ENCODE measurements at places on chromosomes 3 and 15.

DNA sequence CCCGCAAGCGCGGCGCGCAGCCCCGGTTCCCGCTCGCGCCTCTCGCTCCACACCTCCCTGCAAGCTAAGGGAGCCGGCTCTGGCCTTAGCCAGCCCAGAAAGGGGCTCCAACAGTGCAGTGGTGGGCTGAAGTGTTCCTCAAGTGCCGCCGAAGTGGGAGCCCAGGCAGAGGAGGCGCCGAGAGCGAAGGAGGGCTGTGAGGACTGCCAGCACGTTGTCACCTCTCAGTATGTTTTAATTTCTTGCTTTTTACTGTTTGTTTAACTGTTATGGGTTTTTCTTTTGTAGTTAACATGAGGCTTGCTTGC lies 1525.7 kb downstream of the SI start:
- no peak for DNase-seq

DNA sequence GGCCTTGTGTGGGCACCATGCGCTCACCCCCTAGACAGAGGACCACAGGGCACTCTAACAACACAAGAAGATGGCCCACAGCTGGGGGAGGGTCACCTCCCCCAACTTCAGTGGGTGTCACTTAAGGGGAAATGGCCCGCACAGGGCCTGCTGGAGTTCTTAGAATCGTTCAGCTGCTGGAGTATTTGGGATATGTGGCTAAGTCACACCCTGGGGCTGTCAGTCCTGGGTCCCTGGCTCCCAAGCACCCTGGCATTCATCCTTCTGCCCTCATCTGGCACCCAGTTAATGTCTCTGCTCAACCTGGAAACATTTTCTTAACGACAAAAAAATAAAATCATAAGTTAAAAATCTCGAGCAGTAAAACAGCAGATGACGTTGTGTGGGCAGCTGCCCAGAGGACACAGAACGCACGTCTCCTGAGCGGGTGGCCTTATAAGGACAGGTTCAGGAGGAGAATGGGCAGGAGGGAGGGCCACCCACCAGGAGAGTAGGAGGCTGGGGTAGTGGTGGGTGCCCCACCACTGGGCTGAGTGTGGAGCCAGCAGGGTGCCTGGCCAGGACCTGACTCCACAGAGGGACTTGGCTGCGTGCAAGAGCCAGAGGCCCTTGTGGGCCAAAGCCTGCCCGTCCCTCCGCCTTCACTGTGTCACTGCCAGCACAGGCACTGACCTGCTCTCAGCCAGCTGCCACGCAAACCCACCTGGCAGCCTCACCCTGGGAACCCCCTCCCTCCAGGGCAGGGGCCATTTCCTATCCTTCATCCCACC lies 11.5 kb downstream of the KBTBD13 start:
- peak; percentile 24 for DNase-seq

GRCh38 chr3:70000563-70001081 lies 1.1 kb downstream of the SAMMSON start:
- DNase-seq: no peak

DNA sequence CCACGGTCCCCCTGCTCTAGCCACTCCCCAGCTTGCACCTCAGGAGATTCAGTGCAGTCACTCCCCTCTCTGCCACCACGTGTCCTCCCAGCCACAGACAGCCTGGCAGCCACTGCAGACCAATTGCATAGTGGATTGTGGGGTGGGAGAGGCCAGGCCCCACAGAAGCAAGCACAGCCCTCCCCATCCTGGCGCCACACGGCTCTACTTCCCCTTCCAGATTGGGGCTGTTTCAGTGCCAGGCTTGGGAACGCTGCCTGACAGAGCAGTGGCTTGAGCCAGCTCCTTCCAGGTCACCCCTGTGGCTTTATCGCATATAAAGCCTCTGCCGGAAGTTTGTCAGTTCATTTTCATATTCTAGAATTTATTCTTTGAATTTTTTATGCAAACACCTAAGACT lies 90.7 kb downstream of the TMEM266 start:
- peak; percentile 70 for DNase-seq

DNA sequence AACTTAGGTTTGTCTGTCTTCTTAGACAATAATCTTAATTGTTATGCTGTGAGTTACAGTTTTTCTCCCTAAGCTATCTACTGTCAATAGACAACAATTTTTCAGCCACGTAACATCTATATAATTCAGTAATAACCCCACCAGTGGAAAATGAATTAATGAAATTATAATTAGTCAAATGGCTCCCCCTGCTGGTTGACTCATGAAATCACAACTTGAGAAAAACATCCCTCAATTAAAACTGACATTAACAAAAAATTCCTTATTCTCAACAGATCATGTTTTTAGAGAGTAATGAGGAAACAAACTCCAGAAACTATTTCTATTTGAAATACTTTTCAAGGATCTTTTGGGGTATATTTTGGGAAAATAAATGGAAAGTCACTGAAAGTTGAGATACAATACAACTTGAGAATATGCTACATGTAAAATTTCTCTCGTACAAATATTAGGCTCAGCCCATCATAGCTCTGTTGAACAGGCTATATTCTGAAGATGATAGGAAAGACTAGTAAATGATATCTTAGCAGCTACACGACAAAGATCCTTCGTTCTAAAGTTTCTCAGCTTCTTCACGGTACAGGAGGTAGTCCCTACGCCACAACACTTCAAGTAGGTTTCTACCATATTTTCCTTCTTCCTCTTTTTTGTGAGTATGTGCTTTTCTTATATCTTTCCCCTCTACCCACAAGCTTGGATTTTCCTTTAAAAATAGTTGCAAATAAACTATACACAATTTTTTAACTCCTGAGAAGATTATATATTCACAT lies 20.7 kb downstream of the PPP1R2 start:
- DNase-seq: peak; percentile 43

- DNase-seq: no peak
Observed at GRCh38 chr3:141115789-141116541, 64.8 kb downstream of the SPSB4 start.

GRCh38 chr3:149512073-149512782 lies 37.7 kb downstream of the TM4SF4 start:
- peak; percentile 76 for DNase-seq

- DNase-seq: peak; percentile 51
Observed at GRCh38 chr3:158105710-158106253, 438 bp downstream of the SHOX2 start.

- no peak for DNase-seq
Observed at GRCh38 chr15:59060348-59060747, 44.6 kb upstream of the CCNB2 start.

- DNase-seq: no peak
Observed at GRCh38 chr3:171777596-171777995, 32.7 kb downstream of the PLD1 start.

GRCh38 chr15:100125401-100126191 lies 216.2 kb downstream of the ADAMTS17 start:
- DNase-seq: no peak

DNA sequence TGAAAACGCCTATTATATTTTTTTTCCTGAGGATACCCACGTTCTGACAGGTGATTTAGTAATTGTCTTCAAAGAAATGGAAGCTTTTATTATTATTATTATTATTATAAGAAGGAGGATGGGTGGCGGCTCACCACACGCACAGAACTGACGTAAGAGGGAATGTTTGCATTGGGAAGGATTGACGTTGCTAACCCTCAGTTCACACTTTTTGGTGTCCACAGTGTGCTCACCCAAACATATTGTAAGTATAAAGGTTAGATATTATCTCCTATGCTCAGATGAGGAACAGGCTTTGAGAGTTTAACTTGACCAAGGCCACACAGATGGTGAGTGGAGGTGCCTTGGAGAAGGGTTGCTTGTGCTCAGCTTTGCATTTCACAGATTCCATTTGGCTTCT lies 533.5 kb upstream of the TBL1XR1 start:
- DNase-seq: no peak

- DNase-seq: no peak
Observed at GRCh38 chr15:39788108-39788507, 5.5 kb upstream of the FSIP1 start.

DNA sequence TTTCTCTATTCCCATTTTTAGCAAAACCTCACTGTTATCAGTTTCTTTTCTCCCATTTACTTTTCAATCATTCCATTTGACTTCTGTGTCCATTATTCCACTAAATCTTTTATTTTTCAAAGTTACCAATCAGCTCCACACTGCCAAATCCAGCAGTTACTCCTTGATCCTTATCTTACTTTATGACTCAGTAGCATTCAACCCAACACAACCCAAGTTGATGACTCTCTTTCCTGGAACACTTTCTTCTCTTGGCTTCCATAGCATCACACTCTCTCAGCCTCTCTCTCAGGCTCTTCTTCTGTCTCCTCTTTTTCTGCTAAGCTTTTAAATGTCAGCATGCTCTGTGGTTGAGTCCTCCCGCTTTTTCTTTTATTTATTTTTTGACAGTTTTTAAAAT lies 36.3 kb downstream of the RASGRP1 start:
- no peak for DNase-seq

DNA sequence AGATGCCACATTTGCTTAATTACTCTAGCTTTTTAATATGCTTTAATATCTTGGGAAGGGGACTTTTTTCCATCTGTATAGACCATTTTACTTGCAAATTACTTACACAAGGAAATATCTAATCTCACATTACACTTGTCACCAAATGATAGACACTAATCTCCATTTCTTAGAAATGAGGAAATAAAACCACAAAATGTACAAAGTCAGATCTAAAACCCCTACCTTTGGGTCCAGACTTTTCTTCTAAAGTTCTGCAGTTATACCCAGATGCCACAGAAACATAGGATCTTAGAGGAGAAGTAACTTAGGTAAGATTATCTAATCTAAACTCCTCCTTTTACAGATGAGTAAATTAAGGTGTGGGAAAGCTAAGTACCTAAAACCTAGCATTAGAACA lies 44.3 kb downstream of the CD200R1L start:
- no peak for DNase-seq

All from RPMI8226 (cell line).